ENCODE measurements at places on chromosomes 3 and 15. TPM values are rescaled to one million over a fixed set of nuclear protein-coding genes. Genes with fewer than 3 reads are reported as not detected.

DNA sequence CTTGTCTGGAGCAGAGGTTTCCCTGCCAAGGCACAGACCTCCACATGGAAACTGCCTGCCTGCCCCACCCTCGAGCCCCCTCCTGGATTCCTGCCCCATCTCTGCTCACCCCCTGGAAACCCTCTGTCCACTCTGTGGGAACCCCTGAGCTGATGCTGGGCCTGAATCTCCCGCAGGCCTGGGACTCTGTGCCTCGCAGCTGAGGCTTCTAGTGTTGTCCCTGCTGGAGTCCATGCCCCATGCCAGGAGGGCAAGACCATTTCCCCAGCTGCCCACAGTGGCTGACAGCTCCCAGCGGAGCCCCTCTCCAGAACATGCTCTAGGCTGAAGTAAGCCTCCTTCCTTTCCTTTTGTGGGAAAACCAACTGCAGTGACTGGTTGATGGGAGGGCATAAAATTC, 46.9 kb downstream of the SRGAP3 start:
- no peak for DNase-seq

DNA sequence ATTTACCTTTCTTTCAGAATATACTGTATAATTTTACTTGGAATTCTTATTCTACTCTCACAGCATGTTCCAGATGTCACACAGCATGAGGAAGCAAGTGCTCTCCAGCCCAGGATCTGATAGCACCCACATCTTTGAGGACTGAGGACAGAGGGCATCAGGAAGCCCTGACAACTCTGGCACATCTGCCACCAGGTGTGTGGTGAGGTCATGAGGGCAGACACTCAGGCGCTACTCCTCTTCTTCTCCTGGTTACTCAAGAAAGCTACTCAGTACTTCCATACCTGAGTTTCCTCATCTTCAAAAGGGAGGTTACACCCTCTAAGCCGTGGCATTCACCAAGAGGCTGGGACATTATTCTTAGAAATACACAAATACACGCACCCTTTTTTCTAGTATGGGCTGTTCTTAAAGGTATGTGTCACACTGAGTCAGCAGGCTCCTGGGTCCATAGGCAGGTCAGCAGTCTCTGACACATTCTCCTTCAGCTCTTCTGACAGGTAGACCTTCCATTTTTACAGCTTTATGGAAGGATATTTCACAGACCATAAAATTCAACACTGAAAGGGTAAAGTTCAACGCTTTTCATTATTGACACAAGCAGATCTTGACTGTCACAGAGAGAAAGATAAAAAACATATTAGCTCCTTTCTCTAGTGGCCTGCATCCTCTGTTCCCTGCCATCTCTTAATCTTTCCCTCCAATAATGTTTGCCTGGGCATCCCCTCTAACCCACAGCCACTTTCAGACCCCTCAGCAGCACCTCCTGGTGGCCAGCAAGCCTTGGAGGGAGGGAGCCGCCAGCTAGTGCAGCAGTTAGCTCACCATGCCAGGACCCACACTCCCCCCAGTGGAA, 103.2 kb upstream of the TJP1 start:
- DNase-seq: peak; percentile 77

DNA sequence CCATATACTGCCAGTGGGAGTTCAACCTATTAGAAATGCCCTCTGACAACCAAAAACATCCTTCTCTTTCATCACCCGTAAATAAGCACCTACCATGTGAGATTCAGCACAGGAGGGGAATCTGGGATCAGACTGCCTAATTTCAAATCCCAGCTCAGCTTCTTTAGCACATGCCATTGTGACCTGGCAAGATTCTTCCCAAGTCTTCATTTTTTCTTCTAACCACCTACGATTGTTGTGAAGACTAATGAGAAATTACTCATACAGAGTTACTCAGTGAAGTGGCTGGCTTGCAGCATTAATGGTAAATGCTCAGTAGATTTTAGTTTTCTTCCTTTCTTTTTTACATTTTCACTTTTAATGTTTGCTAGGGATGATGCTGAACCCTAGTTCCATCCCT, 176.7 kb downstream of the PDZRN3 start:
- no peak for DNase-seq

GRCh38 chr3:186697510-186697909, 19.6 kb upstream of the KNG1 start:
- no peak for DNase-seq

GRCh38 chr3:105857601-105858000, 11.2 kb downstream of the CBLB start:
- no peak for DNase-seq

DNA sequence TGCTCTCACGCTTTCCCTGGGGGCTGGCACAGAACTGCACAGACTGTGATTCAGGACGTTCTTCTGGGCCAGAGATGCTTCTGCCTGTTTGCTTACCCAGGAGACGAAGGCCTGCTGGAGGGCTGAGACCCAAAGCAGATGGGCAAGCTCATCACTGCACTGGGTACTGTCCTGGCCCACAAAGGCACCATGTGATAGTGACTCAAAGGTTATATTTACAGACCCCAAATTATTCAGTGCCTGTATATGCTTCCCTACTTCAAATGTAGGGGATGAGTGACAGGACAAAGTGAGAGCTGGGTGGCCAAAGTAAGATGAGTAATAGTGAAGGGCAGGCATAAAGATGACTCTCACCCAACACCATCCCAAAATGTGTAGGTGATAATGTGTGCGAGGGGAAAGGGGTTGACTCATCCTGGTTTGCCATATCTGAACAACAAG, 127.4 kb downstream of the WDR76 start:
- no peak for DNase-seq

- no peak for DNase-seq
Observed at GRCh38 chr3:182981038-182981380, 671 bp upstream of the DCUN1D1 start.

DNA sequence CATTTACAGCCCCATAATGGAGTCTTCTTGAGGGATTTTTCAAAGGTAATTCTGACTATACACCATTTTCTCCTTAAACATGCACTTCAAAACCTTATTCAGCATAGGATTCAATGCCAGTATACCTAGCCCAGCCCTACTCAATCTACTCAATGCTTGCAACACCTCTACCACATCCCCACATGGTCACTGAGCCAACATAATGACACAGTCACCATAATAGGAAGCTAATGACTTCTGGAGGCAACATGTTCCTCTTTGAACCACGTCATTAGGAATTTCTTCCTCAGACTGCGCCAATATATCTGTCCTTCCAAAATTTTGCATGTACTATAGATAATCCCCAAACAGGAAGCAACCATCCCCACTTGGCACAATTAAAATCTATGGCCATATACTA, 153.9 kb upstream of the SETMAR start:
- DNase-seq: no peak

- no peak for DNase-seq
Observed at GRCh38 chr3:65907232-65908130, 131.2 kb downstream of the MAGI1 start.

DNA sequence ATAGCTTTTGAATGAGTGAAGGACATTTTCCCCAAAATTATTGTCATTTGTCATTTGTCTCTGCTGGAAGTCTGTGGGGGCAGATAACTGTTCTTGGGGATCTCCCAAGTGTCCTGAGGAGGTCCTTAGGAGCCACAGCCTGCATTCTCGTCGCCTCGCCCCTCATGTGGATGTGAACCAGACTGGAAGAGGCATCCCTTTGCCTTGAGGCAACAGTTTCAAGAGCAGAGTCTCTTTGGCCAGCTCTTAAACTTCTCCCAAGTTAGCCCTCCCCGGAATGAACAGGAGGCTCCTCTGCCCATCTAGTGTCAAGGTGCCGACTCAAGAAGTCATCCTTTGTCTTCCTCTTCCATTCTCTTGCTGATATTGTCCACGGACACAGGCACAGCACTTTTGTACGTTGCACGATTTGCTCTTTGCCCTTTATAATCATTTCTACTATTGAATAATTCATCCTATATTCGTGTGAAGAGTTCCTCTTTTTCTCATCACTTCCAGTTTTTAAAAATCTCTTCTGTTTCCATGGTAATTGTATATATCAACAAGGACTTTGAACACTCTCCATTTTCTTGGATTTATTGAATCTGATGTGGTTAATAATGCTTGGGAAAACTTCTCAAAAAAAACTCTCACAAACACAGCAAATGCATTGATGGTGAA, 40.8 kb upstream of the CD47 start:
- DNase-seq: no peak

- DNase-seq: no peak
Observed at GRCh38 chr3:48927928-48928327, 9.3 kb downstream of the ARIH2 start.

- no peak for DNase-seq
Observed at GRCh38 chr3:162015856-162016255, 519.2 kb downstream of the OTOL1 start.

GRCh38 chr3:50637945-50638344, 21.0 kb downstream of the MAPKAPK3 start:
- DNase-seq: no peak

DNA sequence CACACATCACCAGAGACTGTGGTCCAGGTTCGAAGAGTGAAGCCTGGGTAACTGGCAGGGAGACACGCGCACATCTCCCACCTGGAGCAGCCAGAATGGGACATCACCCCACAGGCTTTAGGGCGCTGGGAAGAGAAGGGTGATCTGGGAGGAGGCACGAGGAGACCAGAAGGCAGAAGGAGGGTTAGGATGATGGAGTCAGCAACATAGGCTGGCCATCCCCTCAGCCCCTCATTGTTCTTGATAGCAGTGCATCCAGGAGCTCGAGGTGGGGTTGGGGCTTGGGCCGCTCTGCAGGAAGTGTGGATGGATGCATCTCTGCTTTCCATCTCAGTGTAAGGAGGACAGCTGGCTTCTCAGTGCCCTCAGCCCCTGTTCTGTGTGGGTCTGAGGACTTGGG, 15.2 kb downstream of the PLA2G4F start:
- DNase-seq: no peak

GRCh38 chr3:98013411-98014267, 21.5 kb downstream of the GABRR3 start:
- no peak for DNase-seq

DNA sequence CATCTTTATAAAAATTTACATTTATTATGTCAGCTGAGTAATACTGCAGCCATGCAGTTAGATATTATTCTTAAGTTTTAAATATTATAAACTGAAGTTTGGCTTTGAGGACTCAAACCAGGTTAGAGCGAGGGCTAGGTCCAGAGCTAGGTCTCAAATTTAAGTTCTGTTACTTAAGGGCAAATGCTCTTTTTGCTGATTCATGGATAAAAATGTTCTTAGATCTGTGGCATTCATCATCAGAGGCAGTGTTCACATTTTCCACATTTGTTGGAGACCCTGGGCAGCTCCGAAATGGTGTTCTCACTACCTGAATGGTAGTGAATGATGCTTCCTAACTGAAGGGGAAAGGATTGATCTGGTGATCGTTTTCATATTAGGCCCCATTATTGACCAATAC, 121.4 kb upstream of the MB21D2 start:
- no peak for DNase-seq

- peak; percentile 1 for DNase-seq
Observed at GRCh38 chr3:82462977-82463376, 701.5 kb upstream of the GBE1 start.

DNA sequence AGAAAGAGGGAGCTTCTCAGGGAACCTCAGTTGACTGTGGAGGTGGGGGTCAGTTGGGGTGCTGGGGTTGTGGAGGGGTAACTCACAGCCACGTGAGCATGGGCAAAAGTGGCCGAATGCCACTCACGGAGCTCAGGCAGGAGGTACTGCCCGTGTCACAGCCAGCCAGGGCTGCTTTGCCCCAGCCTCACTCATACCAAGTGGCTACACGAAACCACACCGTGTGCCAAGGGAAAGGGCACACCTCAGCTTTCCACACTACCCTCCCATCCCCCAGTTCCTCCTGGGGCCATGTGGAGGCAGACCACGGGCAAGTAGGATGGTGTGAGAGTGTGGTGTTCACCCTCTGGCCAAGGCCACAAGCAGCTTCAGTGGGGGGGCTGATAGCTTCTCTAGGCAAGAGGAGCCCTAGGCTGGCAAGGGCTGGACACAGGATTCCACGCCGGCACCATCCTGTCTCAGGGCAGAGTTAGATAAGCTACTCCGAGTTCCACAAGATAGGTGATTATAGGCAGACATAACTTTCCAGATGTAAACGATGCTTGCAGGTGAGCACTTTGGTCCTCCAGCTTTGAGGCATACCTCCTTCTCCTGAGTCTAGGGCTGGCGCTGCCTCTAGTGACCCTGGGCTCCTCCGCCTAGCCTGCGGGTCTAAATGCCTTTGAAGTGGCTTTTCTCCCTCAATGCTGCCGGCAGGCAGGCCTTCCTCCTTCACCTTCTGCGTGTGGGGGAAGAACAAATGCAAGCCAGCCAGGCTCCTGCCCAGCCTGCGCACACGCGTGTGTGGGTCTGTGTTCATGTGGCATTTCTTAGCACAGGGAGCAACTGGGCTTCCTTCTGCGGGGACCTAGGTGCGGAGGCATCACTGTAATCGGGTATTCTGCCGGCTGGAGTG, 25.0 kb downstream of the RGMA start:
- no peak for DNase-seq

- no peak for DNase-seq
Observed at GRCh38 chr3:194874206-194874605, 188.5 kb downstream of the FAM43A start.

DNA sequence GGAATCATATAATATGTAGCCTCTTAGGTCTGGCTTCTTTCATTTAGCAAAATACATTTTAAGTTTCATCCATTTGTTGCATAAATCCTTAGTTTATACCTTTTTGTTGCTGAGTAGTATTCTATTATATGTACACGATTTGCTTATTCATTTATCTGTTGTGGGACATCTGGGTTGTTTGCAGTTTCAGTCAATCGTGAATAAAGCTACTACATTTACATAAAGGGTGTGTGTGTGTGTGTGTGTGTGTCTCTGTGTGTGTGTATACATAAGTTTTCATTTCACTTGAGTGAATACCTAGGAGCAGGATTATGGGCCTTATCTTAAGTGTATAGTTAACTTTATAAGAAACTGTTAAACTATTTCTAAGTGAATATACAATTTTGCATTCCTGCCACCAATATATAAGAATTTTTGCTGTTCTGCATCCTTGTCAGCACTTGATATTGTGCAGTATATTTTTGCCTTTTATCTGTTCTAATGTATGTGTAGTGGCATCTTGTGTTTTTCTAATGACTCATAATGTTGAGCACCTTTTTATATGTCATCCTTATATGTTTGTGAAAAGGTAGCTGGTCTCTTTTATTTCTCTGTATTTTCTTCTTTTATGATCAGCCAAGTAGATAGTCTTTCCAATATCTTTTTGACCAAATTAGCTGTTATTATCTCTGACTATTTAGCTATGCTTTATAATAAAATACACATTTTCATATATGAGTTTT, 55.0 kb downstream of the GLCE start:
- DNase-seq: no peak

DNA sequence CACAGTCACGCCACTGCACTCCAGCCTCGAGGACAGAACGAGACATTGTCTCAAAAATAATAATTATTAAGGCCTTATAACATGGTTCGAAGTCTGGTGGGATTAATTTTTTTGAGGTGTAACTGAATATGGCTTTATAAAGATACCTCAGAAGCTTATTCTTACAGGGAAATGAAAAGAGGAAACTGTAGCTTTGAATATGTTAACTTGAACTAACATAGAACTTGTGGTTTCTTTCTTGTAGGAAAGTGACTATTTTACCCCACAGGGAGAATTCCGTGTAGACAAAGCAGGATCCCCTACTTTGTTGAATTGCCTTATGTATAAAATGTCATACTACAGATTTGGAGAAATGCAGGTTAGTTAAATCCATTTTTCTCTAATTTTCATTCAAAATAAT, 96.3 kb downstream of the STT3B start:
- DNase-seq: no peak

The GOLGA6B gene
- total RNA-seq: not detected

The ZBBX gene
- 0.13 TPM for total RNA-seq

The TADA3 gene
- 26.2 TPM for total RNA-seq

The FSIP1 gene
- 0.51 TPM for total RNA-seq

The CADPS gene
- not detected for total RNA-seq

The ZNF385D gene
- 4.2 TPM for total RNA-seq
